NCI-H187 treated with DMSO at 0.1 percent for 48 hours (cell line): ENCODE measurements at places on chromosomes 2 and 18.

DNA sequence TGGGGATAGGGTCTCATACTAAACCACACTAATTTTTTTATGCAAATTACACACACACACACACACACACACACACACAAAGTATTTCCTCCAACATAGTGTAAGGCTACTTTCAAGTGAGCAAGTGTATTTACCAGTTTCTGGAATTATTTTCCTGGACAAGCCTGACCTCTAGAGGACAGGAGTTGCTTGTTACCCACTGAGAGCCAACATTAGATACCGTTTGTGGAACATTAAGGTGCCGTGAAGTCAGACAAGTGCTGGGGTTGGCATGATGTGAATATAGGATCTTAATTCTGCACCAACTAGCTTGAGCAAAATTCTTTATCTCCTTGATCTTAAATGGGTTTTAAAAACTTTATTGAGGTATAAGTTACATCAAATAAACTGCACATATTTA, 39.3 kb upstream of the SERPINB2 start:
- DNase-seq: no peak

- no peak for DNase-seq
Observed at GRCh38 chr18:45198526-45198925, 416.8 kb upstream of the SLC14A2 start.

DNA sequence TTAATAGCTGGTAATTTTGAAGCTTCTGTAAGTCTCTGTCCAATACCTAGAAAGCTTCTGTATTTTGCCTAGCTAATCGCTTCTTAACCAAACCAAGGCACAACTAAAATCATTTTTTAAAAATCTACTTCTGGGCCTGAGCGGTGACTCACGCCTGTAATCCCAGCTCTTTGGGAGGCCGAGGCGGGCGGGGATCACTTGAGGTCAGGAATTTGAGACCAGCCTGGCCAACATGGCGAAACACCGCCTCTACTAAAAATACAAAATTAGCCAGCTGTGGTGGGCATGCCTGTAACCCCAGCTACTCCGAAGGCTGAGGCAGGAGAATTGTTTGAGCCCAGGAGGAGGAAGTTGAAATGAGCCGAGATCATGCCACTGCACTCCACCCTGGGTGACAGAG, 148.6 kb upstream of the FIGN start:
- no peak for DNase-seq

DNA sequence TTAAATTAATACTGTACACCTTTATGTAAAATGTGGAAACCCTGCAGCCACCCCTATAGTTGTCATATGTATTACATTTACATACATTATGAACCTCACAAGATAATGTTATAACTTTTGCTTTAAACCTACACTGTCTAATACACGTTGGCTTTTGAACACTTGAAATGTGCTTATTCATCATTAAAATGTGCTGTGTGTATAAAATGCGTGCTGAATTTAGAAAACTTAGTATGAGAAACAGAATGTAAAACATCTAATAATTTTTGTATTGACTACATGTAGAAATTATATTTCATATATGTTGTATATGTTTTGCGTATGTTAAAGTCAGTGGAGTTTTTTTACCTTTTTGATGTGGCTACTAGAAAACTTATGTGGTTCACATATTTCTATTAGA, 68.8 kb downstream of the MAPRE2 start:
- no peak for DNase-seq

- no peak for DNase-seq
Observed at GRCh38 chr2:187586011-187586641, 31.9 kb upstream of the TFPI start.

DNA sequence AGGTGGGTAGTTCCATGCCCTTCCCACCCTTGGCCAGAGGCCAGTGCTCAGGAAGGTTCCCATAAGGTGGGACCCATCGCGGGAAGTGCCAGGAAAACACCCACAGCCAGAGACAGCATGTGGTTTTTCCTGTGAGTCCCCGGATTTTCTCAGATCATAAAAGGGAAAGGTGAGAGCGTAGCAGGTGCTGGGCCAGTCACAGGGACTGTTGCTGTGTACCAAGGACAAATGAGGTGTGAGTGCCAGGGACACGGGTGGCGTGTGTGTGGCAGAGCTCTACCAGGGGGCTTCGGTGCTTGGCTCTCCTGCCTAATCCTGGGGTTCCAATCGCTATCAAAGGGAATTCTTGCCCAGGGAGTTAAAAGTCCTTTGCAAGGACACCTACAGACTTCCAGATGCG, 159.6 kb upstream of the SMAD2 start:
- DNase-seq: no peak

- DNase-seq: no peak
Observed at GRCh38 chr18:26103579-26103978, 13.2 kb upstream of the SS18 start.

DNA sequence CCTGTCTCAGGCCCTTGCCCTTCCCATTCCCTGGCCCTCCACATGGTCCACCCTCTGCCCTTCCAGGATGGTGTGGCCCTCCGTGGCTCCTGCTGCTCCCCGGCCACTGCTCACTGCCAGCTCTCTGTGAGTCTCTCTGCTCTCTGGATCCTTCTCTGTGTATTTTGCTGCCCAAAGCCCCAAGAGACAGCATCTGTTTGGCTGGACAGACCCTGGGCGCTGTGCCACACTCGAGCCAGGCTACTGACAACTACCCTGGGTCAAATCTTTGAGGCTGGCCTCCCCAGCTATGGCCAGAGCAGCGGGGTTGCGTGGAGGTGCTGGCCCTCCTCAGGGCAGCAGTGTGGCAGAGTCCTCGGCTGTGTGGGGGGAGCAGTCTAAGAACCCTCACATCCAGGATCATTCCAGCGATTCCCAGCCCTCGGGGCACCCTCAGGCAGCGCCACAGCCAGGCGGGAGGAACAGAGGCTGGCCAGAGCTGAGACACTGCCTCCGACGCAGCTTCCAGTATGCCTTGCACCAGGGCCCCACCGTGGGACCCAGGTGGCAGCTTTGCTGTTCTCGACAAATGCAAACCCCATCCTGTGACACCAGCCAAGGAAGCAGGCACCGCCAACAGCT, 139.4 kb upstream of the GLI2 start:
- no peak for DNase-seq

DNA sequence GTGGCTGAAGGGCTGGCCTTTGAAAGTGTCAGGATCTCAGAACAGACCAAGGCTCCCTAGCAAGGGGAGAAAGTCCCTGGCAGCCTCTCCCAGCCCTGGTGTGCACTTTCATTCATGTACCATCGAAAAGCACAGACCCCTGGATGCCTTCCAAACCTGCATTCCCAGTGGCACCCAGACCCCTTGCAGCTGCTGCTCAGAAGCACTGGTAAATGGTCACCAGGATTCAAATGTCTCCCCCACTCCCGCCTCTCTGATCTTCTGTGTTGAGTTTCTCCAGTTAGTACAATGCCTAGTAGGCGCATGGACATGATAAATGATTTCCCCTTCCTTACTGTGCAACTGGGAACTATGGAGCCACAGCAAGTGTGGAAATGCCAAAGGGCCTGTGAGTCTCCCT, 180.0 kb downstream of the GLI2 start:
- DNase-seq: no peak

DNA sequence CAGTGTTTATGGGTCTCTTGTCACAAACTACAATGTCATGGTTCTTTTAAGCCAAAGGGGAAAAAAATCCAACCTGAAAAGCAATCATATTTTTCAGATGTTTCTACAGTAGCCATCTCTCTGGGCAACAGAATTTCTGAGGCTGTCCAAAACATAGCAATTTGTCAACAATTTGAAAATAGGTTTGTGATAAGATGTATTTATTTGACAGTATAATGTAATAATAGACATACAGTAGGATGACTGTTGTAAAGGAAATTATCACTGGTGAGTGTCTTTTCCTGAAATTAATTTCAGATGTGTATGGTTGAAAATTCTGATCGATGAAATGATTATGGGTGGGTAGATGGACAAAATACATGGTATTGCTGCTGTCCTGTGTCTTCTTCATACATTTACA, 1230.1 kb upstream of the CDH2 start:
- no peak for DNase-seq

DNA sequence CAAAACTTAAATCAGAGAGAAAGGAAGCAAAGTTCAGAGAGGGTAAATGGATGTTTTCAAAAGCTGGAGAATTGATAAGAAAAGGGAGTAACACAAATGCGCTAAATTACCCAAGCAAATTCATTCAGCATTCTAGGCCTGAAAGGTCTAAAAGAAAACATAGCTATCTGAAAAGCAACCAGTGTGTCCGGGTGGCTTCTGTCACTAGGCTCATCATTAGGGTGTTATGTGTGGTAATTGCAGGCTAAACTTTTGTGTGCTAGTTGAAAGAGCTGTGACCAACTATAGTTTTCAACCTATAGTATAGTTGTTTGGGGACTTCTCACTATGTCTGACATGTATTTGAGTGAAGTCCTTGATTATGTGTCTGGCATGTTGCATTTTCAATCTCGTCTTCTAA, 839.6 kb upstream of the ZEB2 start:
- DNase-seq: no peak

DNA sequence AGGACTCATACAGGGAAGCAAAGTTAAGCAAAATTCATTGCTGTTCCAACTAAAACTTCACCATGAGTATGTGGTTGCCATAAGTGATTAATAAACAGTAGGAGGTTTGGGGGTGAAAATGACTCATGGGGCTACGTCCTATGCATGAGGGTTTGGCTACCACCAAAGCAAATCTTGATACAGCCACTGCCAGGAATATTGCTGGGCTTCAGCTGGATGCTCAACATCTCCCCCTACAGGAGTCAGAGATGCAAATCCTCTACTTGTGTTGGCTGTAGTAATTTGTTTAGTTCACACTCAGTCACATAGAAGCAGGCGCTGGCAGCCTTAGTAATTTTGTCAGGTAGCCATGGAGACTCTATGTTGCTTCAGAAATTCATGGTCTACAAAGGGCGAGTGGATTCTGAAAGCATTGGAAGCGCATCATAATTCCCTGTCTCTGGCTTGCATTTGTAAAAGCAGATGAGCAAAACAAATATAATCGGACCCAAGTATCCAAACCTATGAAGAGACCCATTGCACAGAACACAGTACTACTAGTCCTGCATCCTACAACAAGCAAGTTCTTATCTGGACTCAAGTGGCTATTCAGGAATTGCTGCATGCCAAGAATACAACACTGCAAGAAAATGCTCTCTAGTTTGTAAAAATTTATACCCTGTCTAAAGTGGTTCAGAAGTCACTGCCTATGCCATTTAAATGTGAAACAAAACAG, 76.0 kb downstream of the CD28 start:
- DNase-seq: no peak

- no peak for DNase-seq
Observed at GRCh38 chr2:215653344-215654030, 217.6 kb upstream of the FN1 start.

GRCh38 chr2:84697895-84698294, 181.6 kb downstream of the DNAH6 start:
- DNase-seq: no peak

- no peak for DNase-seq
Observed at GRCh38 chr2:177123048-177123447, 89.5 kb upstream of the HNRNPA3 start.

- peak; percentile 15 for DNase-seq
Observed at GRCh38 chr2:212939777-212940531, 211.5 kb downstream of the IKZF2 start.

DNA sequence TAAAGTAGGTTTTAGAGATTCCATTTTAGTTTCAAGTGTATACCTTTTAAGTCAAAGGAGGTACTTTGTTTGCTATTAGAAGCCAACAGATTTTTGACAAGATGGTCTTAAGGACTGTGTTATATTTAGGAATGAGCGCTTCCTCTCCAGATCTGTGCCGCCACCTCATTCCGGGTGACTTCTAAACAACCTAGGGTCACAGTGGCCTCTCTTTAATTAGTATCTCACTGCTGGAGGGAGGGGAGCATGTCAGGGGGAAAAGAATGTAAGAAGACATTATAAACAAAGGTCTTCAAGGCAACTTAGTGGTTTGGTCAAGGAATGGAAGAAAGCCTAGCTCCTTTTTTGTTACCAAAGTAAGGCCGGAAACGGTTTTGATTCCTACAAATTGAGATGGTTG, 67.0 kb downstream of the RBMS1 start:
- no peak for DNase-seq

GRCh38 chr2:142973160-142973821, 95.8 kb downstream of the KYNU start:
- DNase-seq: no peak

- no peak for DNase-seq
Observed at GRCh38 chr2:20438334-20439192, 8.3 kb upstream of the RHOB start.
